ENCODE measurements at places on chromosomes 1 and 21.

GRCh38 chr1:236868625-236869467 lies 73.8 kb downstream of the MTR start:
- DNase-seq, result no peak

- DNase-seq, result no peak
Observed at GRCh38 chr1:16075337-16076030, 2.0 kb upstream of the FAM131C start.

GRCh38 chr21:38342739-38343138 lies 85.9 kb downstream of the KCNJ15 start:
- no peak for DNase-seq

DNA sequence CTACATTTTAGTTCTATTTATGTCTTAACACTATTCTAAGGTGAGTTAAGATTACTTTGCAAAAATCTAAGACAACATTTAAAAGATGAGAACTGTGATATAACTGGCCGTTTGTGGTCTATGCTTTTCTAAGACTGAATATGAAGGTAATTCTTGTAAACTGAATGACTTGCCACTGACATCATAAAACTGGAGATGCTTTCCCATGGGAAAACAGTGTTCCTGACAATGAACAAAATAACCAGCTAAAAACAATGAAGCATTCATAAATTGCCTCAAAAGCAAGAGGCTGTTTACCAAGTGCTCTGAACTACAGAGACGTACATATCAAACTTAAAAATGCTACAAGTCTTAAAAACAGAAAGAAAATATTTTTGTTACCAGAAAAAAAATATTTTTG lies 54.7 kb downstream of the APP start:
- DNase-seq, result no peak
